Nasal cavity respiratory epithelium epithelial cell of viscerocranial mucosa (primary cell): ENCODE measurements at places on chromosomes 6 and 20. TPM values are rescaled to one million over a fixed set of nuclear protein-coding genes. Genes with fewer than 3 reads are reported as not detected.

The ZDHHC14 gene
- total RNA-seq: 3.1 and 6.0 TPM in 2 replicates

The TRIM31 gene
- total RNA-seq: under 0.01 TPM in 2 replicates

The PTCHD4 gene
- total RNA-seq: 1.7 and 3.6 TPM in 2 replicates

The MRPL18 gene
- 59.2 and 94.3 TPM in 2 replicates for total RNA-seq

The SLCO4A1 gene
- 0.57 and 4.8 TPM in 2 replicates for total RNA-seq
